Cerebellar nuclear complex (tissue), 1 donor: ENCODE measurements at places on chromosomes 1 and 21.

- DNase-seq: no peak
Measured at GRCh38 chr21:30227633-30228404, 11.9 kb upstream of the CLDN8 start.

GRCh38 chr1:9194024-9194423 lies 40.5 kb upstream of the H6PD start:
- DNase-seq: no peak

- no peak for DNase-seq
Measured at GRCh38 chr1:27956761-27957160, 3.0 kb upstream of the XKR8 start.

DNA sequence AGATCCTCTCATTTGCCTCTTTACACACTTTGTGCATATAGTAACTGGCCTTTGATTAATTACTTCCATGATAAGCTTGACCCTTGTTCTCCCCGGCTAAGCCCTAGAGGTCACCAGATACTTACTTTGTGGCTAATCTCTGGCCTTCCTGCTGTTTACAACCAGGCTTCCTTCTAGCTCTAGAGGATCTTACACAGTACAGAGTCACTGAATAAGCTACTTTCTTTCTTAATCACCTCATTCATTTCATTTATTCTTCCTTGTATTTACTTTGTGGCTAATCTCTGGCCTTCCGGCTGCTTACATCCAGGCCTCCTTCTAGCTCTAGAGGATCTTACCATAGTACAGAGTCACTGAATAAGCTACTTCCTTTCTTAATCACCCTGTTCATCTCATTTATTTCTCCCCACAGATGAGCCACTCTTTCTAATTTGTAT lies 144.3 kb upstream of the C1orf21 start:
- no peak for DNase-seq

- peak; percentile 2 for DNase-seq
Measured at GRCh38 chr21:37869661-37870060, 46.6 kb downstream of the KCNJ6 start.

- no peak for DNase-seq
Measured at GRCh38 chr1:152577168-152577567, 3.1 kb downstream of the LCE3D start.

- DNase-seq: no peak
Measured at GRCh38 chr1:207965392-207966387, 54.8 kb upstream of the CD34 start.

GRCh38 chr1:6347641-6348487 lies 45.7 kb downstream of the ACOT7 start:
- DNase-seq: no peak

DNA sequence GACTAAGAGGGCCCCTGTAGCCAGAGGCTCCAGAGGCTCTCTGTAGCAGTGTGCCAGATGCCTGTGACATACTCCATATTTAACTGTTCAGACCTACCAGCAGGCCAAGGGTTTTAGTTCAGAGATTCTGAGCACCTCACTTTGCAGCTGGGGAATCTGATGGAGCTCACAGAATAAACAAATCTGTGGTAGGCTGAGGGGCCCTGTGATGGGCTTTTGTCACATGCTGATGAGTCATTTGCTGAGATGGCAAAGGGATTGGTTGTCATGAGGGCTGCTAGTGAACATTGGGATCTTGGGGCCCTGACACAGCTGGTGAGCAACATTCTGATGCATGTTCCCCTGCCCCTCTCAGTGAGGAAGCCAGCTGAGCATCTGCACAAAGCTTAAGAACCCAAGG lies 482.2 kb downstream of the CAMTA1 start:
- no peak for DNase-seq

GRCh38 chr21:42652527-42653230 lies 742 bp upstream of the PDE9A start:
- DNase-seq: peak; percentile 77

GRCh38 chr1:246638941-246639655 lies 72.8 kb downstream of the CNST start:
- no peak for DNase-seq

- DNase-seq: no peak
Measured at GRCh38 chr1:170510163-170510562, 21.8 kb upstream of the GORAB start.

DNA sequence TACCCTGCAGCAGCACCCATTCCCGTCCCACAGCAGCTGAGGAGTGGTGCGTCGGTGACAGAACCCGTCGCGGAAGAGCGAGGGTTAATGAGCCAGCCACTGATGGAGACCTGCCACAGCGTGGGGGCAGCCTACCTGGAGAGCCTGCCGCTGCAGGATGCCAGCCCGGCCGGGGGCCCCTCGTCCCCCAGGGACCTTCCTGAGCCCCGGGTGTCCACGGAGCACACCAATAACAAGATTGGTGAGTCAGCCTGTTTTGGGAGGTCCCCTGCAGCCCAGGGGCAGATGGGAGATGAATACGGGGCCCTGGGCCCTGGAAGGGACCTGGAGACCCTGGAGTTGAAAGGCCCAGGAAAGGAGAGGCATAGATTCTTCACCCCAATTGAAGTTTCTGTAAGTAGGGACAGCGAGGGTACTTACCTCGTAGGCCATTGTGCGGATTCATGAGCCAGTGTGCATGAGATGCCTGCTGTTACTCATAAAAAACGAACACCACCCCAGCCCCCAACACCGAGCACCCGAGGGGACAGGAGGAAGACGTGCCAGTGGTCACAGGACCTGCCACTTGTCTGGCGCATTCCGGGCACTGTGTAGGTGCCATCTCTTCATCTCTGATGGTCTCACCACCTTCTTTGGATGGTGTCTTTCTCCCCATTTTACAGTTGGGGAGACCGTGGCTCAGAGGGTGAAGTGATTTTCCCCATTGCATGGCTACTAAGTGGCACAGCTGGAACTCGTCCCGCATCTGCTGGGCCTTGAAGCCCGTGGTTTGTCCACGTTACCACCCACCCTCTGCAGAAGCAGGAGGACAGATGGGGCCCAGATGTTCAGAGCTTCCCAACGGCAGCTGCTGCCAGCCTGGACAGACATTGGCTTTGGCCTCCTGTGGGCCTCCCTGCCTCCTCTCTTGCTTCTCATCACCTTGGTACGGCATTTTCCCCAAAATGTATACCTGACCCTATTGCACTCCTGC lies 28.3 kb upstream of the TNFRSF1B start:
- DNase-seq: no peak

- DNase-seq: no peak
Measured at GRCh38 chr1:49351768-49352167, 575.1 kb upstream of the BEND5 start.

DNA sequence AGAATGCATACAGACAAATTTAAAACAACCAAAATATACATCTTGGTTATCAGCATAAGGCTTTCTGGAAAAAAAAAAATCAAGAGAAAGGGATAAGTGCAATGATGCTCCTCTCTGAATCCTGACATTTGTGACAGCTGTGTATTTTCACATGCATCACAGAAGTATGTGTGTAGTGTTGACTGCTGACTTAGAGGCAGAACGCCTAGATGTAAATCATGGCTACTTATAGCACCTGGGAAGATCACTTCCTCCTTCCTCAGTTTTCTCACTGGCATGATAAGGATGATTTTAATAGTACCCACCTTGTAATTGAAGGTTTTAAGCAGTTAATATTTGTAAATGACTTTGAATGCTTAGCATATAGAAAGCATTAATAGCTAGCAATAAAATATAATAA lies 112.5 kb downstream of the MRPL39 start:
- DNase-seq: no peak

GRCh38 chr1:41236781-41237180 lies 5.3 kb downstream of the SCMH1 start:
- DNase-seq: no peak

DNA sequence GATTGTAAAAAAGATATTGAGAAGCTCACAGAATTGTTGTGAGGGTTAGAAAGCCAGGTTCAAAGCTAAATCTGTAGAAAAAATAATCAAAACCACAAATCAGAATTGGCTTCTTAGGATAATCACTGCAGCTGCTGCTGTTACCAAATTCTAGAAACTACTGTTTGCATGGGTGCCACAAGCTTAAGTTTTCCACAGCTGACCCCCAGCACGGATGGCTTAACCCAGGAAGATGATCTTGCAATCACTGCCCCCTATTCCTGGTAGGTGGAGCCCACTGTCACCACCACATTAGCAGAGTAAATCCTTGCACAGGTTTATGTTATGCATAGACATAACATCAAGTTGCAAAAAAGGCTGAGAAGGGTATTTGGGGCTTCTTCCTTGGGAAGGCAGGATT lies 877.8 kb upstream of the ADGRL2 start:
- no peak for DNase-seq

- DNase-seq: no peak
Measured at GRCh38 chr21:36320421-36321324, 676 bp downstream of the MORC3 start.

- DNase-seq: no peak
Measured at GRCh38 chr1:21607549-21608529, 61.3 kb downstream of the RAP1GAP start.

GRCh38 chr21:17128132-17128531 lies 384.7 kb upstream of the CXADR start:
- no peak for DNase-seq

DNA sequence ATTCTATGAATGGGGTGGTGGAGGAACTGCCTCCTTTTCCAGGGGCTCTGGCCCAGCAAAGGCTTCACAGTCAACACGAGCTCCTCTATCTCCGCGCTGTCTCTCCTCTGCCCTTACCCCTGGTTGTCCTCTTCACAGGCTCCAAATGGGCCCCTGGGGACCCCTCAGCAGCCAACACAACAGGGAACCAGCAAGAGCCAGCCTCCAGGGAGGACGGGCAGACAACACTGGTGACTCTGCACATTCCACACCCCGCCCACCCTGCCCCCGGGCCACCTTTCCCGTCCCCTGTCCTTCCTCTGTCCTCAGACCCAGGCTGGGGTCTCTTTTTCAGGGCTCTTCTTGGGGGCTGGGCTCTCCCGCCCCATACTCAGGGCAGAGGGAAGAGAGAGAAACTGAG lies 17.5 kb upstream of the ETV3 start:
- no peak for DNase-seq

DNA sequence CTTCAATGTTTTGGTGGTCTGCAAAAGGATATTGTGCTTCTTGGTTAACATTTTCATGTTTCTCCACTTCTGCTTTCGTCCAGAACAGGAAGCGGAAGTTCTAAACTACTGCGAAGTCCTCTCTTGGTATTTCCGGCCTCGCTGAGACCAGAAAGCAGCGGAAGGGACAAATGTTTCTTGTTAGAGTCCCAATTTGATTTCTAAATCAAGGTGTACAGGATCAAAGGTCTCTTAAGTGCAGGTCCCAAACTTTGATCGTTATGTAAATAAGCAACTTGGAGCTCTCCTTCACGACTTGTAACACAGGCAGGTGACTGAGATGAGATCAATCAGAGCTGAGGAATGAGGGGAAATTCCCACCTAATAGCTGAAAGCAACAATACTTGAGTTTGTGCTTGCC lies 40.1 kb upstream of the HMCN1 start:
- DNase-seq: no peak

- DNase-seq: no peak
Measured at GRCh38 chr1:85358702-85359438, 82.4 kb upstream of the BCL10 start.

GRCh38 chr1:21237446-21238088 lies 52.7 kb downstream of the ECE1 start:
- no peak for DNase-seq

DNA sequence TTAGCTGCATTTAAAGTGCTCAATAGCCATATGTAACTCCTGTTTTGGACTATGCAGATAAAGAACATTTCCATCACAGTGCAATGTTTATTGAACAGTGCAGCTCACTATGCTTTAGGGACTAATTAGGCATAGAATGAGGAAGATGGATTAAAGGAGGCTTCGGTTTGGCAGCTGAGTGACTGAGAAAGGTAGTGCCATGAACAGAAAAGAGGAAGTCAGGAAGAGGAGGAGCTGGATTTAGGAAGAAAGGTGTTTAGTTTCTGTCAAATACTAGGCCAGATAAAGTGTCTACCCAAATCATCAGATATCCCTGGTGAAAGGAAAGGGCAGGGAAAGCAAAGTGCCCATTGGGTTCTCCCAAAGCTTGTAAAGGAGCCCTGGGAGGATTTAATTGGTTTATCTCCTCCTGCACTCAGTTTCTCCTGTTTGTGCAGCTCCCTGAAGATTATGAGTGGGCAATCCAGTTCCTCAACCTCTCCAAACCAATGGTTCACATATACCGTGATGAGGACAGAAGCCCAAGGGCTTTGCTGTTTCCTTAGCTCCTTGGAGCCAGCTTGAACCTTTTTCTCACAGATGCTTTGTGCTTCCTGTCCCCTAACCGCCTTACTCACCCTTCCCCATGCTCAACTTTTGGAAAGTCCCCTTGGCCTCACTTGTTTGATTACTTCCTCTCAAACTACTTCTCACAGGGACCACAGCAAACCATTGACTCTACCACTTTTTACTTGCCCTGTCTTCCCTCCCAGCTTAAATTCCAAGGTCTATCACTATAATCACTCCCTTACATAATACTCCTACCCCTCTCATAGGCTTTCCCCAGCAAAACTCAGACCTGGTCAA lies 3.5 kb upstream of the RAP1A start:
- DNase-seq: no peak

- no peak for DNase-seq
Measured at GRCh38 chr1:246549665-246550064, 16.4 kb downstream of the TFB2M start.

DNA sequence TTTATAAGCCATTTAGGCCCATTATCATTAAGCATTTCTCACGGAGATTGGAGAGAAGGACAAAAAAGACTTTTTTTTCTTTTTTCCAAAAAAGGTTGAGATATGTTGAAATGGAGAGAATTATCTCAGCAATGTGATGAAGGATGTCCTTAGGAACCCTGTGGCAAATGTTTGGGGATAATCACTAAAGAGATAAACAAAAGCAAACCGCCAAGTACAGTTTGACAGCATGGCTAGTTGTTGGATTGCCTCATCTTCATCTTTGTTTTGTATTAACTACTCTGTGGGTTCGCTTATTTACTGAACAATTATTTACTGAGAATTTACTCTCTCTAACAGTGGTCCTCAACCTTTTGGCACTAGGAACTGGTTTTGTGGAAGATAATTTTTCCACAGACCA lies 97.4 kb upstream of the HP1BP3 start:
- no peak for DNase-seq

- DNase-seq: no peak
Measured at GRCh38 chr21:41180752-41181151, 12.8 kb downstream of the BACE2 start.

DNA sequence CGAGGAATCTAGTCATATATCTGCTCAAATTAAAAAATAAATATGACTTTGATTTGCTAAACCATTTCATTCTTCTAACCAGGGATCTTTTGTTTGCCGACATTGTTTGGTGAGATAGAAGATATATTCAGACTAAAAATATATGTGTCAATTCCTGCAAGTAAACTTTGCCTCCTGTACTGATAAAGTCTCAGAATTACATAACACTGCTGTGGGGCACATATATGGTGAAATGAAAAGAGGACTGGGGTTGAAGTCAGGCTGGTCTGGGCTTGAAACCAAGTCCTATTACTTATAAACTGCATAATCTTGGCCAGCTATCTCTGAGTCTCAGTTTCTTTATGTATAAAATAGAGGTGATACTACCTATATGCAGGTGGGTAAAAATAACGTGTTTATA lies 9.8 kb downstream of the SCMH1 start:
- DNase-seq: no peak

DNA sequence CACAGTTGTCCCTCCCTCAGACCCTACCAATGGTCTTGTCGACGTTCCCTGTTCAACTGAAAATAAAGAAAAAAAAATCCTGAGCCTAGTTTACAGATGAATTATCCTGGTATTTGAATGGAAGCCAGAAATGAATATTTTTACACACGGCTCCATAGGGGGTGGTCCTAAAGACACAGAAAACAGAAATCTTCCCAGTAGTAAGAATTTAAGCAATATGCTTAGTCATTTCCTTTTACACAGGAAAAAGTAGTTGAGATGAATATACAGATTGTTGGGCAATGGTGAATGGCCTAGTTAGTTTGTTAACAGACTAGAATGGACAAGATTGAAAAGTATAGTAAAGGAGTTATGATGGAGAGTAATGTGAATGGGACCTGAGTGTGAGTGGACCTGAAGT lies 67.4 kb downstream of the RGS18 start:
- DNase-seq: no peak
